Iris pigment epithelial cell (primary cell): ENCODE measurements at places on chromosomes 3 and 15.

GRCh38 chr3:149009732-149010131 lies 18.4 kb downstream of the GYG1 start:
- peak; percentile 68 for DNase-seq

DNA sequence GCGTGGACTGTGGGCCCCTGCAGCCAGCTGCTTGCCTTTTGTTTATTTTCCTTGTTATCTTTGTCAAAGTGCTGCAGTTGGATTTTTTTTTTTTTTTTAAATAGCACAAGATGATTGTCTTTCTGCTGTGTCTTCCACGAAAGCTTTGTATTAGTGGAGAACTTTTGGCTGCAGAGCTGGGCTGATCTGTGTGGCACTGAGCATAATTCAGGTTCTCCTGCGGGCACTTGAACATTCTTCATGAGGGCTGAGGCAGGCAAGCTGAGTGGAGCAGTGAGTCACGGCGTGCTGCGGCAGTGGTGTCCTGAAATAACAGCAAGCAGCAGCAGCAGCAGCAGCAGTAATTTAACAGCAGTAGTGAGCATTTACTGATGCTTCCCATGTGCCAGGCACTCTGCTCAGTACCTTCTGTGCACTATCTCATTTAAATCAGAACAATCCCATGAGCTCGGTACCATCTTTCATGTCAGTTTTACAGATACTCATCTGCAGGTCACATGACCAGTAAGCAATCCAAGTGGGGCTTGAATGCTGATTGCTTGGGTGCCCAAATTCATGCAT lies 45.8 kb downstream of the MITF start:
- peak; percentile 89 for DNase-seq

DNA sequence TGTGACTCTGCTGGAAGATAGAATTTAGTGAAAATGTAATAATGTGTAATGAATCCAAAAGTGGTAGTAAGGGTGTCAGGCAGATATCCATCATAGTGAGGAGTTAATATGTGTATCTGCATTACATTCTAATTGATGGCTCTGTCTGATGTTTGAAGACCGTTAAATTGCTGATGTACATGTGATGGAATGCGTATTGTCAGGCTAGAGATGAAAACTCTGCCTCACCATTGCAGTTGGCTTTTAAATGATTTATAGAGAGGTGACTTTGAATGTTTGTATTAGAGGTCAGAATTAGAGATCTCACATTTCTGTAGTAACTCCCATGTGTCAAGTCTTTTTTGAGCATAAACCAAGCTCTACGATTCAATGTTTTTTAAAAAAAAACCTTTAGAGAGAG lies 234.6 kb downstream of the NAALADL2 start:
- DNase-seq: no peak

GRCh38 chr3:141352262-141352984 lies 15.9 kb upstream of the ZBTB38 start:
- DNase-seq: no peak

DNA sequence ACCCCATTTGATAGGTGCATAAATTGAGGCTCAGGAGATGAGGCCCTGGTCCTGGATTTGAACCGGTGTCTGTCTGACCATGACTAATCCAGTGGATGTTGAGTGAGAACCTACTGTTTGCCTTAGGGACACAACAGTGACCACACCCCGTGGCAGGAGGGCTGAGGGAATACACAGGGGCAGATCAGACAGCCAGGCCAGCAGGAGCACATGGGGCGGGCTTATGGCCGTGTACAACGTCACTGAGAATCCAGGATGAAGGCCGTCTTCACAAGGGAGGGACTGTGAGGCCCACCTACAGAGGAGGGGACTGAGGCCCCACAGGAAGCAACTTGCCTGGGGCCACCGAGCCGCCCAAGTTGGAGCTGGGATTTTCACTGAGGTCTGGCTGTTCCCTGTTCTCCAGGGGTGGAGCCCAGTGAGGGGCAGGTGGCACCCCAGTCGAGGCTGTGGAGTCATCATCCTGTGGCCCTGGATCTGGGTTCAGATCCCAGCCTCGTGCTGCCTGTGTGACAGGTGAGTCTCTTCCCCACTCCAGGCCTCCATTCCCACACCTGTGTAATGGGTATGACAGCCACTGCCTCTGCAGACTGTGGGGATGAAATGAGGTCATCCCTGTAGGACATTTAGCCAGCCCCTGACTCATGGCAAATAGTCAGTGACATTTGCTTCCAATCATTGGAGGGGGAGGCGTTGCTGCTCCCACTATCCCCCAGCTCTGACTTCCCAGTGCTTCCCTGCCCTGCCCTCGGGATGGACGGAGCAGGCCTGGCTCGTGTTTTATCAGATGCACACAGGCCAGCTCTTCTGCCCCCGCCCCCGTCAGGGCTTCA lies 6.3 kb upstream of the PLXND1 start:
- no peak for DNase-seq

- no peak for DNase-seq
These were observed 335.9 kb upstream of the WNT5A start for GRCh38 chr3:55823001-55823400.

DNA sequence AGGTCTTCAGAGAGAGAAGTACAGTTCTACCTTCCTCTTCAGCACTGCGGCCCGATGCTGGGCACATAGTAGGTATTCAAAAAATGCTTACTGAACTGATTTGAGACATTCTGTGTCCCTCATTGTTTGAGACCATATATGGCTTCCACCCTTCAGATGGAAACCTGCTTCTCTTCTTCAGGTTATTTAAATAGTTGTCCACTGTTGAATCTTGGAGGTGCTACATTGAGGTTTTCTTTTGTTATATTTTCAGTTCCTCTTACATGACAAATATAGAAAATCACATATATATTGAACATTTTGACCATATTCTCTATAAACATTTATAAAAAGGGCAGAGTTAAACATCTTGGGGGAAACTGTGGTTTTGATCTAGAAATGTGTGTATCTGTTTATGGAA lies 200.2 kb upstream of the LRRC3B start:
- no peak for DNase-seq

DNA sequence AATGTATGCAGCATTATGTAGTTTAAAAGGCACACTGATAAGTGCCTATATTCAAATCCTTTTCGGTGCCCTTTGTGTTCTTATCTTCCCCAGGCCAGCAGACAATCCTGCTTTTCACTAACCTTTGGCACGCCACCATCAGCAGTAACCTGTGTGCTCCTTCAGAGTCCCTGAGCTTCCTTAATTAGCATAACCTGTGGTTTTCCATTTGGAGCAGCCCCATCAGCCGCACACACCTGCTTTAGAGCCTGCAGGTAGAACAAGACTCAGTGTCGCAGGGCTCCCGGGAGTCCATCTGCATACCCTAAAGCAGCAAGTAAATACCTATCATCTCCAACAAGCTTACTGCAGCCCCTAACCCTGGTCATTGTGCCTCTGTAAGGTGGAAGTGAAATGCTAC lies 755.1 kb downstream of the ROBO2 start:
- DNase-seq: no peak

GRCh38 chr15:59148153-59148833 lies 43.3 kb downstream of the CCNB2 start:
- DNase-seq: peak; percentile 23
